ENCODE measurements at places on chromosomes 1 and 21. TPM values are rescaled to one million over a fixed set of nuclear protein-coding genes. Genes with fewer than 3 reads are reported as not detected.
A peak's percentile ranks its signal among the peaks of the same experiment; 100 is the strongest.

PAX7 gene
- not detected for total RNA-seq

CTSK gene
- total RNA-seq = 107 TPM

DNA sequence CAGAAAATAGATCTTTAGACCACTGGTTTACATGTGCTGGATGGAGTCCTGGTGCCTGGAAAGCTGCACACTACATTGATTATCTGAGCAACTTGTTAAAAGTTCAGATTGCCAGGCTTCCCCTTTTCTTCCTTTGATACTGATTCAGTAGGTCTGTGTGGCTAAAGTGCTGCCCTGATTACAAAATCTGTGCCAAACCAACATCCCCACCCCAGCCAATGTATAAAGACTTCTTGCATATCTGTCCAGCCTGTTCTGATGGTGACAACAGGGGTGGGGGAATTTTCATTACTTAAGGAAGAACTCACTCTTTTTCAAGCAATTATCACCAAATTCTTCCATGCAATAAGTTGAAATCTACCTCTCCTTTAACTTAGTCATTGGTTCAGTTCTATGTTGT lies 135.5 kb downstream of the TNFSF18 start:
- no peak overlapping the region for H3K27ac ChIP-seq
- H3K4me1 ChIP-seq = no peaks in the 10 kb centered on the region
- DNase-seq = no peak
- H3K27me3 ChIP-seq = no peaks in the 10 kb centered on the region

- no peak overlapping the region for H3K4me3 ChIP-seq
- H3K4me1 ChIP-seq = peaks cover 4% of the 10 kb centered on the region
- H3K36me3 ChIP-seq = no peaks in the 10 kb centered on the region
- peak; percentile 83 for DNase-seq
- H3K27me3 ChIP-seq = no peaks in the 10 kb centered on the region
- peak overlapping the region; percentile 39 for H3K27ac ChIP-seq
Measured at GRCh38 chr1:6591222-6591621, 11.4 kb downstream of the ZBTB48 start.

DNA sequence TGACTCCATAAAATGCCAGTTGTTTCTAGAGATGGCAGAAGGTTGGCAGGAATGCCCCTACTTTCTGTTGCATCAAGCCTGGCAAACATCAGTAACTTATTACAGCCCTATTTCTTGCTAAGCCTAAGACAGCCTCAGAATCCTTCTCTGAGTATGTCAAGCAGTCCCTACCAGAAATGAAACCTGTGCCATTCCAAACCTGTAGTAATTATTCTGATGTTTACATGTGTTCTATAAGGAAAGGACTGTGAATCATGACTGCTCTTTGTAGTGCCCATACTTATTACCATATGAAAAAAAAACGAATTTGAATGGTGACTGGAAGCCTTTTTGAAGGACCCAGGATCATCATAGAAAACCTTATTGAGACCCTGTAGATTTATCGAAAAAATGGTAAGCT lies 5.4 kb downstream of the CDCA8 start:
- H3K36me3 ChIP-seq = no peaks in the 10 kb centered on the region
- H3K27ac ChIP-seq = no peak overlapping the region
- H3K4me3 ChIP-seq = no peak overlapping the region
- H3K27me3 ChIP-seq = no peaks in the 10 kb centered on the region

GRCh38 chr1:85449356-85449755 lies 15.6 kb downstream of the DDAH1 start:
- no peak for DNase-seq
- H3K27me3 ChIP-seq = no peaks in the 10 kb centered on the region
- peaks cover 2% of the 10 kb centered on the region for H3K4me1 ChIP-seq
- no peak overlapping the region for H3K27ac ChIP-seq

GRCh38 chr1:201460814-201461644 lies 8.0 kb downstream of the PHLDA3 start:
- H3K27ac ChIP-seq = peak overlapping the region; percentile 83
- no peaks in the 10 kb centered on the region for H3K27me3 ChIP-seq
- no peaks in the 10 kb centered on the region for H3K4me1 ChIP-seq
- H3K36me3 ChIP-seq = no peaks in the 10 kb centered on the region

Measured in aorta (tissue), 5 donors.